ENCODE measurements at places on chromosomes 2 and 18.

GRCh38 chr18:78309307-78309706 is 670.3 kb upstream of the SALL3 start:
- no peak for DNase-seq

DNA sequence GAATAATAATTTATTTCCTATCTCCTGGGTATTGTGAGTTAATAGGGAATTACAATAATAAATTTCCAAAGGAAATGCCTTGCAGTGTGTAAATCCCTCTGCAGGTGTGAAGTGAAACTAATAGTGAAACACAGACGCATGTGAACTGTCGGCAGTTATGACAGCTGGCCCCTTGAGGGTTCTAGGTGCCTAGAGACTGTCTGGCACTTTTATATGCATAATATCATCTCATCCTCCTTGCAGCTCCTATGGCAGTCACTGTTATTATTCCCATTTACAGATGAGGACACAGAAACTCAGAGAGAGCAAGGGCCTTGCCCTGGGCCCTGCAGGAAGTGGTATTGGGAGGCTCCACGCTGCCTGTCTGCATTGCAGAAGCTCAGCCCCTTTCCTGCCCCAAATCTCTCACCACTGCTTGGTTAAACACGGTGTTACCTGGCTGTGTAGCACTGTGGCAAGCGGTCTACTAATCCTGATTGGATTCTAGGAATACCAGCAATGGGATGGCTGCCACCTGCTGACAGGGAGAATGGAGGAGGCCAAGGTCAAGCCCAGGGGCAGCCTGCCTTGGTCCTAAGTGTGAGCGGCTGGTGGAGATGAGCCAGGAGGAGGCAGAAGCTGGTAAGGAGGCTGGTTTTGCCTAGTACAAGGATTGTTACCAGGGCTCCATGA is 32.8 kb upstream of the ACKR3 start:
- DNase-seq, result no peak

GRCh38 chr18:73043611-73044010 is 175.8 kb upstream of the NETO1 start:
- no peak for DNase-seq

DNA sequence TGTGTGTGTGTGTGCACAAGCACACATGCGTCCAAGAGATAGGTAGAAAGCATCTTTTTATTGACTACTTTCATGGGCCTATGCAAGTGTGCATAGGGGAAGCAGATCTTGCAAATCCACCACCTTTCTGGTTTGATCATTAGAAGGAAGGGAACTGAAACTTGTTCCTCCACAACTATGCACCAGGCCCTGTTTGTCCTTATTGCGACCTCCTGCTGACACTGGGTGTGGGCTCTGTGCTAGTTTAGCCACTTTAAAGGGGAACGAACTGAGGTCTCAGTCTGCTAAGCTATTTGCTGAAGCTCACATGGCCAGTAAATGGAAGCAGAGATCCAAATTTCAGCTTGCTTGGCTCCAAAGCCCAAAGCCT is 32.1 kb upstream of the INSIG2 start:
- no peak for DNase-seq

GRCh38 chr2:70828115-70828514 is 7.5 kb downstream of the CD207 start:
- no peak for DNase-seq

Data from activated CD8-positive, alpha-beta memory T cell treated with anti-CD3 and anti-CD28 coated beads for 1 hour (primary cell).